ENCODE measurements at places on chromosomes 3 and 15. TPM values are rescaled to one million over a fixed set of nuclear protein-coding genes. Genes with fewer than 3 reads are reported as not detected.

The GOLGA8J gene
- not detected for total RNA-seq

The SYNPR gene
- total RNA-seq = 13.3 TPM

The GPR176 gene
- 1.1 TPM for total RNA-seq

The GOLGA6A gene
- total RNA-seq = 0.89 TPM

The CORO2B gene
- total RNA-seq = 2.0 TPM

The CEP19 gene
- total RNA-seq = 2.5 TPM

The C3orf22 gene
- total RNA-seq = 0.44 TPM

The GOLGA6B gene
- total RNA-seq = not detected

The CPN2 gene
- total RNA-seq = not detected

The GRK7 gene
- total RNA-seq = not detected

The KLHDC8B gene
- 38.7 TPM for total RNA-seq

The RAD51 gene
- total RNA-seq = 13.2 TPM

The FANCI gene
- 66.5 TPM for total RNA-seq

The ZNF774 gene
- total RNA-seq = 9.5 TPM

The FURIN gene
- total RNA-seq = 64.1 TPM

The NOX5 gene
- total RNA-seq = not detected

The PP2D1 gene
- not detected for total RNA-seq

The SLC4A7 gene
- 67.0 TPM for total RNA-seq

The KLHL25 gene
- 15.2 TPM for total RNA-seq

The ADGRG7 gene
- total RNA-seq = 1.4 TPM

The GOLGA8T gene
- not detected for total RNA-seq

The ACAN gene
- 0.93 TPM for total RNA-seq

The CCR1 gene
- total RNA-seq = 0.11 TPM

The GXYLT2 gene
- total RNA-seq = 7.4 TPM

The ACKR4 gene
- not detected for total RNA-seq

The SLC28A1 gene
- not detected for total RNA-seq

The CLDN1 gene
- 37.8 TPM for total RNA-seq

The C3orf20 gene
- 0.19 TPM for total RNA-seq

The ISL2 gene
- total RNA-seq = 0.36 TPM

The C3orf49 gene
- total RNA-seq = not detected

The SLC12A1 gene
- not detected for total RNA-seq

The ZNF592 gene
- total RNA-seq = 40.5 TPM

The CPNE4 gene
- total RNA-seq = 5.5 TPM

The SCN11A gene
- total RNA-seq = 1.6 TPM

The CIDEC gene
- total RNA-seq = not detected

The SAMMSON gene
- 0.17 TPM for total RNA-seq

The CPOX gene
- 24.4 TPM for total RNA-seq

The PLA2G4D gene
- not detected for total RNA-seq

The MYO5C gene
- 63.9 TPM for total RNA-seq

The SELENOK gene
- 40.2 TPM for total RNA-seq

The MAP6D1 gene
- 2.4 TPM for total RNA-seq

The SNRK gene
- 22.9 TPM for total RNA-seq

The SNX22 gene
- 7.3 TPM for total RNA-seq

Data from progenitor cell of endocrine pancreas (in vitro differentiated cells).